BJ (cell line): ENCODE measurements at places on chromosomes 1 and 21. TPM values are rescaled to one million over a fixed set of nuclear protein-coding genes. Genes with fewer than 3 reads are reported as not detected.

The RNPEP gene
- 42.6 and 51.5 TPM in 2 replicates for polyA plus RNA-seq

The BATF3 gene
- polyA plus RNA-seq: 1.5 and 1.7 TPM in 2 replicates

The PLA2G5 gene
- polyA plus RNA-seq: not detected in 2 replicates

The COP1 gene
- polyA plus RNA-seq: 14.8 and 31.2 TPM in 2 replicates

The SLC39A1 gene
- polyA plus RNA-seq: 97.6 and 121 TPM in 2 replicates

The PACC1 gene
- polyA plus RNA-seq: 8.3 and 12.7 TPM in 2 replicates

The MCOLN3 gene
- 0.20 and 0.27 TPM in 2 replicates for polyA plus RNA-seq

The AGT gene
- 2.1 and 4.1 TPM in 2 replicates for polyA plus RNA-seq

The SNIP1 gene
- 5.8 and 7.0 TPM in 2 replicates for polyA plus RNA-seq

The FCGR2B gene
- polyA plus RNA-seq: not detected in 2 replicates

The NT5C1A gene
- not detected in 2 replicates for polyA plus RNA-seq

The FCAMR gene
- polyA plus RNA-seq: not detected in 2 replicates

The KRTAP10-10 gene
- not detected in 2 replicates for polyA plus RNA-seq

GRCh38 chr1:209160230-209160629, 423.3 kb upstream of the CAMK1G start:
- no peak for DNase-seq

DNA sequence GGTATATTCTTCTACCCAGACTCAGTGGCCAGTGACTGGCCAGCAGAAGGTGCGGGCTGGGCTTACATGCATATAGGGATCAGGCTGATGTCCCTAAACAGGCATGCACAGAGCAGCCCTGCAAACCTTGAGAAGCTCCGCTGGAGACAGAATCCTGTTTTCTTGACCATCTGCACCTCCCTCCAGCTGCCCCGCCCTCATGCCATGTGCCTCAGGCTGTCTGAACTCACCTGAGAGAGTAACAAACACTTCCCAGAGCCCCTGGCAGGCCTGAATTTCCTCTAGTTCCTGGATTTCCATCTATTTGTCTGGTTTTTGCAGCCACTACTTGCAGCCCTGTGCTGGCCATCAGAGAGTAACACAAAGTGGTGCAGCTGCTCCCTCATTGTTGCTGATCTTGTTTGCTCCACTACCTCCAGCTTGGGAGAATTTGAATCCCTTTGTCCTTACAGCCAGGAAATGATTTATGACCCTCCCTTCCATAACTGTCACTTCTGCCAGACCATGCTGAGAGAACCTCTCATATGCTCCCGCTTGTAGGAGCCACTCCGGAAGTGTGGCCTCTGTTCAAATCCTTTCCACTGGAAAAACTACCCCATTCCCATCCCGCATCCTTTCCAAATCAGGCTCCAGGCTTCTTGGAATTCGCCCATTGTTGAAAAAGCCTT, 113.6 kb downstream of the NMNAT2 start:
- DNase-seq: no peak

DNA sequence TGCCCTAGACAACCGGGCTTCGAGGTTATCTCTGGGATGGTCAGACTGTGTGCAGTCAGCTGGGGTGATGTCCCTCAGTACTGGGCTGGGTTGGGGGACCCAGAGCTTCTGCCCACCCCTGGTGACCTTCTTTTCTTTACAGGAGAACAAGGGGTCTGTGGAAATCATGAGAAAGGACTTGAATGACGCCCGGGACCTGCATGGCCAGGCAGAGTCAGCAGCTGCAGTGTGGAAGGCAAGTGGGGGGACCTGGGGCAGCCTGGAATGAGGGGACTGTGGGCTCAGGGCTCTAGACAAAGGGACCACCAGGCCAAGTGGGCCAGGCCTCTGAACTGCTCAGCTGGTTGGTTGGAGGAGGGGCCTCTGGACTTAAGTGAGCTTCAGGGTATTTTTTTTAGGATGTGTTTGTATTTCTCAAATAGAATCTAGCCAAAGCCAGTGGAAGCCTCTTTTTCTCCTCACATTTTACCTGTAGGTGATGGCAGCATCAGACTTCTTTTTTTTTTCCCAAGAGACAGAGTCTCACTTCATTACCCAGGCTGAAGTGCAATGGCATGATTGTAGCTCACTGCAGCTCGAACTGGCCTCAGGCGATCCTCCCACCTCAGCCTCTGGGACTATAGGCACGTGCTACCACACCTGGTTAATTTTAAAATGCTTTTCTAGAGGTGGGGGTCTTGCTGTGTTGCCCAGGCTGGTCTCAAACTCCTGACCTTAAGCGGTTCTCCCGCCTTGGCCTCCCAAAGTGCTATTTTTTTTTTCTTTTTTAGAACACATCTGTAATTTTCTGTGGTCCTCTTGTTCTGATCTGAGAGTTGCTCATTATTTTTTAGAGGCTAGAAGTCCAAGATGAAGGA, 1.9 kb downstream of the RNF187 start:
- DNase-seq: no peak

DNA sequence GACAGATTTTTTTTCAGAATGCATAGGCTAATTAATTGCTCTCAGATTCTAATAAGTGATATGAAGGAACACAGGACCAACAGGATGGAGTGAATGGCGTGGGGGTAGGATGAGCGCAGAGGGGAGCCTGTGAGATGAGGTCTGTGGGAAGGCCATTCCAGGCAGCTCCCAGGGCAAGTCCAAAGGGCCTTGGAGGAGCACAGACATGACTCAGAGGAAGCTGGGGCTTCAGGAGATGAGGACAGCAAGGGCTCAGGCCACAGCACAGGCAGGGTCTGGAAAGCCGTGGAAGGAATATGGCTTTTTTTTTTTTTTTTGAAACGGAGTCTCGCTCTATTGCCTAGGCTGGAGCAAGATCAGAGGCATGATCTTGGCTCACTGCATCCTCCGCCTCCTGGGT, 35.1 kb downstream of the FMN2 start:
- no peak for DNase-seq

GRCh38 chr1:25247829-25248754, 838 bp upstream of the RSRP1 start:
- DNase-seq: no peak

DNA sequence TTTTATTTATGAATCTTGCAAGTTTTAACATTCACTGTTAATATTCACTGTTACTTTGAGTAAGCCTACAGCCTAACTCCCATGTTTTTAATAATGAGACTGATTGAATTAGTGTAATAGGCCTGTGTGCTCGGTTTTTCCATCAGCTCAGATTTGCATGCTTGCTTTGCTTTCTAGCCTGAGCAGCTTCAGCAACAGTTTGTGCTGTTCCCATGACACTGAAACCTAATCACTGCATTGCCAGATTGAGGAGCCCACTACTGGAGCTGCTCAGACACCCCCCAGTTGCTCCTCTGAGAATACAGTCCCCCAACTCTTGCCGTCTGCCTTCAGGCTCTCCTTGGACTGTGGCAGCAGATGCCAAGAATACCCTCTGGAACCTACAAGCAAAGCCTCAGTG, 695.4 kb downstream of the BRINP3 start:
- DNase-seq: no peak

GRCh38 chr21:14479241-14479786, 66.8 kb downstream of the SAMSN1 start:
- DNase-seq: no peak

- DNase-seq: peak; percentile 36
These were observed 236.5 kb upstream of the JUN start for GRCh38 chr1:59020151-59020997.

DNA sequence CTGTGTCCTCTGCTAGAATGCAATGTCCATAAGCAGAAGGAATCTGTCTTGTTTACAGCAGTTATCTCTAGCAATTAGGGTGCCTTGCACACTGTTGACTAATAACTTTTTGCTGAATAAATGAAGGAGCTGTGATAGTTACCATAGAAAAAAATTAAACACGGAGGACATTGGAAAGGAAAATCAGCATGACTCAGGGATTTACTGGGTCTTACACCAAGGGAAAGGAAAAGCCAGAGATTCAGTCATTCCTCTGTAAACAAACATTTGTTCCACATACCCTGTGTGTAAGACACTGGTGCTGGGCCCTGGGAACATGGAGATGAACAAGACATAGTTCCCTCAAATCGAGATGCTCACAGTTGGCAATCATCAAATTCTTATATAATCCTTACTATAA, 183.3 kb downstream of the PTGER3 start:
- DNase-seq: peak; percentile 23

DNA sequence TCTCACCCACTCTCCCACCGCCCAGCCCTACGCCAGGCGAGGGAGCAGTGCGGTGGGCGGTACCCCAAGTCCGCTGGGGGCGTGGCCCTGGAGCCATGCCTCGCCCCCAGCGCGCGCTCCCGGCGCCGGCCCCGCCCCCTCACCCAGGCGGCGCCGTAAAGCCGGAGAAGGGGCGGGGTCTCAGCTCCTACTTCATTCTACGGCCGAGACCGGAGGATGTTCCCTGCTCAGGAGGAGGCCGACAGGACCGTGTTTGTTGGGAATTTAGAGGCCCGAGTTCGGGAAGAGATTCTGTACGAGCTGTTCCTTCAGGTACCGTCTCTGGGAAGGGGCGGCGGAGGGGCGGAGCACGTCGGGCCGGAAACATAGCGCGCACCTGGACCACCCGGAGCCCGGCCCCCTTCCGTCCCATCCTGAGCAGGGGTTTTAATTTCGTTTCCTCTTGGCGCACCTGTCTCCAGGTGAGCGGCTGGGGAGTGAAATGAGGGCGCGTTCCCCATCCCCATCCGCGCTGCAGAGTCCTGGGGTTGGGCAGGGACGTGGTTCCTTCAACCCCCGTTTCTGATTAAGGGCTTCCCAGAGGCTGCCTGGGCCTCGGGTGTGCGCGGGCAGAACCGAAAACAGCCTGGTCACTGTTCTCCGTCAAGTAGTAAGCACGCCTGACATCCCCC, at the start of gene RBM11:
RBM11 (plus strand) TSS at position 187 of the 671 bp plus-strand sequence; CDS start at position 217, 30 bp downstream.
- DNase-seq: no peak

DNA sequence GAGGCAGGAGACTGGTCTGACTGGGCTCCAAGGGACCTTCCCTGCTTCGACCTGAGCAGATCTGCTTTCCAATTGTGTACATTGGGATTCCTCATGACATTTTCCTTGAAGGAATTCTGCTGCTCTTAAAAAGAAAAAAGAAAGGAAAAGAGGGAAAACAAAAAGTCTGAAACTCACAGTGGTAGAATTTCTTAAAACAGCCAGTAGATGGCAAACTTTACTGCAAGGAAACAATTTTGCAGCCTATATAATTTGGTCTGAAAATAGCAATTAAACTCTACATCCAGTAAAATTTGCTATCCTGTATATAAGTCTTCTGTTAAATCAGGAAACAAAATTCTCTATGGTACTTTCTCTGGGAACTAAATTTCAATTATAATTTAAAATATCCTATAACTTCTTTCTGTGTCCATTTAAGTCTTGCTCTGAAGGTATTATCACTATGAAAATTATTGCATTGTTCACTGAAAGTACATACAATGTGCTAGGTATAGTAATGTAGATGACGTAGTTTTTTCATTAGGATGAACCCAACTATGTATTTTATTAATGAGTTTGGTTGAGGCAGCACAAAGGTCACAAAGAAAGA, 59.8 kb downstream of the CRB1 start:
- no peak for DNase-seq

- no peak for DNase-seq
These were observed 50.5 kb downstream of the ACTN2 start for GRCh38 chr1:236736761-236737160.

DNA sequence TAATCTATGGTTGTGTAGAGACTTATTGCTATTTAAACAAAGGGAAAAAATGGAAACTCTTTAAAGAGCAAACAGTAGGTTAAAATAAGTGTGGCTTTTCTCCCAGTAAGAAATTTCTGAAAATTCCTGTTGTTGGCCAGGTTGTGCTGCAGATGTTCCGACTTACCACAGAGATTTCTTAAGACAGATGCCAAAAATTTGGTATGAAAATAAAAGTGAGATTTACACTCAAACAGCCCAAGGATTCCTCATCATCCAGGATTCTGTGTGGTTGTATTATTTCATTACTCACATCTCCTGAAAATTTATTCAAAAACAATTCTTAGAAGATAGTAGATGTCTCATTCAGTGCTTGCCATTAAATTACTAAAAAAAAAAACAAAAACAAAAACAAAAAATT, 296.7 kb upstream of the PTBP2 start:
- DNase-seq: peak; percentile 4

GRCh38 chr1:45018599-45019230, 6.7 kb downstream of the UROD start:
- DNase-seq: no peak

DNA sequence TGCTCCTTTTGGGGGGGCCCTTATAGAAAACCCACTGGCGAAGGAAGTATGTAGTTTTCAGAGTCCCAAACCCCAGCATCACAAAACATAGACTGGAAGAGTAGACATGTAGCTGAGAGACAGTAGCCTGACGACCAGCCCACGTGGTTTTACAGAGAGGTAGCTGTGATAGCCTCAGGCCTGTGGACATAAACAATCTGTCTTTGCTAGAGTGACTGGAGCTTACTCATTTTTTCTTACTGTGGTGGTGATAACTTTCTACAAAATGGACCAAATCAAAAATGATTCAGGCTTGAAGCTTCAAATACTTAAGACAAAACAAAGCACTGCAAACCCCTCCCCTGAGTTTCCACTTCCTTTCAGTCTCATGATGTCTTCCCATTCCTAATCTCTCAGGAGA, 497.0 kb downstream of the RWDD3 start:
- DNase-seq: no peak

DNA sequence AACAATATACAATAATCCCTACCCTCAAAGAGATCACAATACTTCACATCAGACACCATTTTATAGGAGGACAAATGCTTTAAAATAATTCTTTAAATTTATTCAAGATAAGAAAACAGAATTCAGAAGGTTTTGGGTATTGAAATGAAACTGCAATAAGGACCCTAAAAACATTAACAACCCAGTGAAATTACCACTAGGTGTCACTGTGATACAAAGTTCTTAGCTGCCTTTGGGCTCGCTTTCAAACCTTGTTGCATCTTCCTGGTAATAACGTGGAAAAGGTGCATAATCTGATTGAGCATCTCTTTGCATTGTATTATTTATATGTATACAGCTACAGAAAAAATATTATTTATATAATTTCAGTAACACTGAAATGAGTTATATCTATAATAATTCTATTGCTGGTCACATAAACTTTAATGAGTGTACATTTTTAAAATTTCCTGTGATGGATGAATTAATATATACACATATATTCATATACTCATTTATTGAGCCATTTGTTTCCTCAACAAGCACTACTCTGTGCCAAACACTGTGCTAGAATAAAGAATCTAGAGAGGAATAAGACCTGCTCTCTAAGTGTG, 185.2 kb downstream of the FAF1 start:
- no peak for DNase-seq

- no peak for DNase-seq
These were observed 1.2 kb downstream of the MCM3AP start for GRCh38 chr21:46284077-46284644.

DNA sequence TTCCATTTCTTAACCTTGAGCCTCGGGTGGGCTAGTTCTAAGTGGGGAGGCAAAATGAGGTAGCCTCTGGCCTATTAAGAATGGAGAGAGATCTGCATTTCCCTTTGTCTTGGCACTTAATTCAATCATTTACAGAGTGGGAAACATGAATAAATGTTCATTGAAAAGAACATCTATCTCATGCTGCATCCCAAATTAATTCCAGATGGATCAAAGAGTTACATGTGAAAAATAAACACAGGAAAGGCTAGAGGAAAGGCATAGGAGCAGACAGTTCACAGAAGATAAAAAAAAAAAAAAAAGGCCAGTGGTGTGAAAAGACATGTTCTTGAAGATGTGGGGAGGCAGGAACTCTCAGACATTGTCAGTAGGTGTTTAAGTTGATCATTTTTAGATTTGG, 35.7 kb upstream of the EPS8L3 start:
- DNase-seq: no peak

- DNase-seq: no peak
These were observed 6.5 kb upstream of the C1QA start for GRCh38 chr1:22629886-22630285.

GRCh38 chr1:192747301-192747700, 61.5 kb upstream of the RGS2 start:
- DNase-seq: no peak

- no peak for DNase-seq
These were observed 32.4 kb upstream of the PIGC start for GRCh38 chr1:172476218-172476811.
